ENCODE measurements at places on chromosomes 6 and 20.

- H3K27me3 ChIP-seq = no peaks in the 10 kb centered on the region
- DNase-seq = no peak
- H3K27ac ChIP-seq = no peak overlapping the region
- H3K4me3 ChIP-seq = no peak overlapping the region
- H3K36me3 ChIP-seq = no peaks in the 10 kb centered on the region
Observed at GRCh38 chr6:53956804-53957203, 154.4 kb upstream of the MLIP start.

- no peak for DNase-seq
- H3K27me3 ChIP-seq = no peaks in the 10 kb centered on the region
- H3K4me1 ChIP-seq = no peaks in the 10 kb centered on the region
- H3K4me3 ChIP-seq = no peak overlapping the region
Observed at GRCh38 chr6:34484899-34485298, 19.0 kb downstream of the PACSIN1 start.

- H3K36me3 ChIP-seq = no peaks in the 10 kb centered on the region
- H3K27ac ChIP-seq = no peak overlapping the region
- H3K4me1 ChIP-seq = no peaks in the 10 kb centered on the region
- no peaks in the 10 kb centered on the region for H3K27me3 ChIP-seq
- no peak for DNase-seq
Observed at GRCh38 chr6:116392132-116393013, 21.6 kb downstream of the DSE start.

GRCh38 chr20:32482442-32483261 lies 102.5 kb downstream of the NOL4L start:
- peak overlapping the region; percentile 87 for H3K27ac ChIP-seq
- H3K4me3 ChIP-seq = peak overlapping the region; percentile 91
- peak; percentile 41 for DNase-seq
- no peaks in the 10 kb centered on the region for H3K27me3 ChIP-seq

DNA sequence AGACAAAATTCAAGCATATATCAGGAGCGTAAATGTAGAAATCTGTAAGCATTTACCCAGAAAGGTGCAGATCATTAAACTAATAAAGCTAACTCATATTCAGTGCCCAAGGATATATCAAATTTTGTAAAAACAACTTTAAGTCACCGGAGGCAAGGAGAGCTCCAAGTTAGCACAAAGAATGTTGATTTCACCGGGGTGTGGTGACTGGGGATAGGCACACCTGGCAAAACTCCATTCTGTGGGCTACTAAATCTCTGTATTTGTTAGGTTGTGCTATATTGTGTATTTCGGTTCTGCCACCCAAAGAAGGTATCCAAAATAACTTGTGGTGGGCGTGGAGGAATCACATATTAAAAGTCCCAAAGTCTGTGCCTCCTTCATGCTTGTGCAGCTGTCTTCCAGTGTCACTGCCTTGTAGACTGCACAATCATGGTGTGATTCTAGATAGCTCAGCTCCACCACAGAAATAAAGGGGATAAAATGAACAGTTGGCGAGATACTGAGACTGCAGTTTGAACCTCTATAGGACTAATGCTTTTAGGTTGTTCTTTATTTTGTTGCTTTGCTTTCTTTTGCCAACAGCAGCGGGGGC lies 111.6 kb downstream of the GMDS start:
- H3K27me3 ChIP-seq = no peaks in the 10 kb centered on the region
- H3K27ac ChIP-seq = no peak overlapping the region

- peaks cover 40% of the 10 kb centered on the region for H3K4me1 ChIP-seq
- peak overlapping the region; percentile 62 for H3K27ac ChIP-seq
- H3K36me3 ChIP-seq = no peaks in the 10 kb centered on the region
- DNase-seq = no peak
- no peaks in the 10 kb centered on the region for H3K27me3 ChIP-seq
- no peak overlapping the region for H3K4me3 ChIP-seq
Observed at GRCh38 chr6:81938991-81939732, 186.7 kb upstream of the TENT5A start.

DNA sequence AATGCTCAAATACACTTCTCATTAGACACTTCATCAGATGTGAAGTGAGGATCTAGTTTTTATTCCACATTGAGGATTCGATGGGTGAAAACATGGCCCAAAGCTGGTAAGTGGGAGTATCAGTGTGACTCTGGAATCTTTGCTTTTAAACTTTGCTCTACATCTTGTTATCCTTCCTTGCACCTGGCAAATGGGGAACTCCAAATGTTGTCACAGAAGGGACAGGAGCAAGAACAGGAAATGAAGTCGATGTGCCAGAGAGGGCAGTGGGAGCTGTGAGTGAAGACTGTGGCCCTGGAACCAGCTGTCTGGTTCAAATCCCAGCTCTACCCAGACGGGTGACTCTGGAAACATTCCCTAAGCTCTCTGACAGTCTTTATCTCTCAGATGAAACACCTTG lies 86.7 kb upstream of the AGPAT4 start:
- no peak overlapping the region for H3K4me3 ChIP-seq
- no peaks in the 10 kb centered on the region for H3K4me1 ChIP-seq
- no peak overlapping the region for H3K27ac ChIP-seq
- no peaks in the 10 kb centered on the region for H3K27me3 ChIP-seq
- DNase-seq = no peak
- H3K36me3 ChIP-seq = no peaks in the 10 kb centered on the region

- no peaks in the 10 kb centered on the region for H3K27me3 ChIP-seq
Observed at GRCh38 chr6:131013495-131013894, 49.5 kb downstream of the EPB41L2 start.

- peaks cover 77% of the 10 kb centered on the region for H3K4me1 ChIP-seq
- no peak overlapping the region for H3K27ac ChIP-seq
- DNase-seq = no peak
- no peak overlapping the region for H3K4me3 ChIP-seq
- no peaks in the 10 kb centered on the region for H3K36me3 ChIP-seq
Observed at GRCh38 chr6:43989581-43990146, 137.6 kb downstream of the MRPL14 start.
